Stimulated activated naive CD8-positive, alpha-beta T cell treated with anti-CD3 and anti-CD28 coated beads, Interleukin-15, Interleukin-2, amounts not matched to agents 100 U/mL and 50 U/mL, for 24 hours (primary cell): ENCODE measurements at places on chromosomes 7 and 10.

- peak; percentile 31 for DNase-seq
Observed at GRCh38 chr7:138865843-138866242, 67.8 kb upstream of the ATP6V0A4 start.

- DNase-seq: no peak
Observed at GRCh38 chr10:85067955-85068354, 739.6 kb downstream of the CCSER2 start.

GRCh38 chr10:13809427-13809826, 222.7 kb downstream of the PRPF18 start:
- DNase-seq: no peak

DNA sequence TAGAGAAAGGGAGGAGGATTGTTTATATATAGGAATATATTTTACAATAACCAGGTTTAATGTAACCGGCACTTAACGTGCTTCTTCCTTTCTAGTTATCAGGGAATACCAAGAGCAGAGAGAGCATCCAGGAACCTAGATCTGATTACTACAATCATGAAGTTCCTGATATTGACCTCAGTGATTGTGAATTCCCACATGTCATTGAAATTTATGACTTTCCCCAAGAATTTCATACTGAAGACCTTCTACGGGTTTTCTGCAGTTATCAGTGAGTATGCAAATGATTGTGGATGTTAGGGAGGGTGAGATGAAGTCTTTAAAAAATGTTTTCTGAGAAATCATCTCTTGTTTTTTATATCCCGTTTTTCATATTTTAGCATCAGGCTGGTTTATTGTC, 36.6 kb downstream of the LOXL4 start:
- no peak for DNase-seq

GRCh38 chr7:29017713-29018112, 59.6 kb upstream of the TRIL start:
- no peak for DNase-seq

- no peak for DNase-seq
Observed at GRCh38 chr7:147937428-147937827, 653.1 kb upstream of the C7orf33 start.

DNA sequence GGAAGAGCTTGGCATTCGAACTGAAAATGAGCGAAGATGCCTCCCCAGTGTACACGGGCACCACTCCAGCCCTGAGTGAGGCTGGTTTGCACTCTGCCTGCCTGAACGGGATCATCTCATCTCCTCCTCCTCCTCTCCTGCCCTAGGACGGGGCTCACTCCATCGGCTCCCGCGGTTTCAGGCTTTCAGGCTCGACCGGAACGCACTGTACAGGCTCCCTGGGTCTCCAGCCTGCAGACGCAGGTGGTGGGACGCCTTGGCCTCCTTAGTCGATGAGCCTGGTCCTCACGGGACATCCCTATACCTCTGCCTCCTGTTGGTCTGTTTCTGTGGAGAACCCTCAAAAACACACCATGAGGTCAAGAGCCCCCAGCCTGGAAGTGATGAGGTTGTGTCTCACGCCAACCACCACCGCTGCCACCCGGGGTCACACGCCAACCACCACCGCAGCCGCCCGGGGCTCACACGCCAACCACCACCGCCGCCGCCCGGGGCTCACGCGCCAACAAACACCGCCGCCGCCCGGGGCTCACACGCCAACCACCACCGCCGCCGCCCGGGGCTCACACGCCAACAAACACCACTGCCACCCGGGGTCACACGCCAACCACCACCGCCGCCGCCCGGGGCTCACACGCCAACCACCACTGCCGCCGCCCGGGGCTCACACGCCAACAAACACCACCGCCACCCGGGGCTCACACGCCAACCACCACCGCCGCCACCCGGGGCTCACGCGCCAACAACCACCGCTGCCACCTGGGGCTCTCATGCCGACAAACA, 56.3 kb downstream of the FOXL3 start:
- no peak for DNase-seq

GRCh38 chr10:128625926-128626325, 499.7 kb upstream of the MKI67 start:
- DNase-seq: no peak

DNA sequence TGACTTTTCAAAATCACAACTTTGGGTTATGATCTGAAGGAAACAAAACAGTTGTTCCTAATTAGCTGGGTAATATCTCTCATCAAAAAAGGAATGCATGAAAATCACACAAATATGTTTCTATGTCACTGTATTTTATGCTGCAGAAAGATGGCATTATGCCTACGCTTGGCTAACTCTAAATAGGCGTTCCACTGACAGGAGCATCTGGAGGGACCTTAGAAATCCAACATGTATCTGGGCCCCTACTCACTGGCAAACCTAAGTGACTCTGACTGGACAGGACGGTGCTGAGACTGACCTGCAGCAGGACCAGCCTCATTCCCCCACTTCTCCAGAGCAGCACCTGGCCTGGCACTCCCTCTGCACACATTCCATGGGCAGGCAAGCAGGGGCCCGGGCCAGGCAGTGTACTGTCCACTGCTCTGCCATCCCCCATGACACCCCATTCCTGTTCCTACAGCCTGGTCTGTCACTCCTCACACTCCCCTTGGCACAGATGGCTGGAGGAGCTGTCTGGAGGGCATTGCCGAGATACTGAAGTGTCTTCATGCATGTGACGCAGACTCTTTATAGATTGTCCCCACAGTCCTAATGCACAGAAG, 2.6 kb upstream of the MYL7 start:
- DNase-seq: no peak

- DNase-seq: no peak
Observed at GRCh38 chr7:107045980-107046379, 1.5 kb downstream of the PRKAR2B start.

- no peak for DNase-seq
Observed at GRCh38 chr7:108839076-108839475, 269.4 kb downstream of the DNAJB9 start.

- DNase-seq: peak; percentile 17
Observed at GRCh38 chr10:61961278-61961677, 59.8 kb downstream of the ARID5B start.

DNA sequence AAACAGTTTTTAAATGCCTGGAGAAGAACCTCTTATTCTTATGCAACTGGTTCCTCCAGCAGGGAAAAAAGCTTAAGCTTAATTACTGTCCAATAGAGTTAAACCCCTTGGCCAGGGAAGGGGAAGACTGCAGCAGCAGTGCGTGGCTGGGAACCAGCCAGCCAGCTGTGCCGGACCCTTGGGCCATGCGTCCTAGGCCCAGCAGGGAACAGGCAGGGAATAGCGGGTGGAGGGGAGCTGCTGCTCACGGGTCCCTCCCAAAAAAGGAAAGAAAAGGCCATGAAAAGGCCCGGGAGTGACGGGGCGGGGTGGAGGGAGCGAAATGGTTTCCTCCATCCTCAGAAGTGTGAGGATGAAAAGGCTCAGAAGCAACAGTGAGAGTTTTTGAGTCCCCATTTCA, 35.2 kb upstream of the HECW1 start:
- no peak for DNase-seq

DNA sequence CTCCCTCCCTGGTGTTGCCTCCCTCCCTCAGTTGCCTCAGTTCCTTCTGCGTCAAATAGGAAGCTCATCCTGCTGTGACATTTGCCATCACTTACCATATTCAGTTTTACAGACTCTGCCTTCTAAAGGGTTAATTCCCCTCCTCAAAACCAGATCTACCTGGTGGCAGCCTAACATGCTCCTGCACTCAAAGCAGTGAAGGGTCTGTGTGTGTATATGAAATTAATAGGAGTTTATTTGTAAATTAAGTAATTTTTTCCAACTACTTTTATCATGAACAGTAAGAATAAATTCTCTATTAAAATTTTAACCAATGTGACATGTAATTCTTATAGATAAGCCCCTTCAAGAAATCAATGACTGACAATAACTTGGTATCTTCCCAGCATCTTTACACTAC, 158.6 kb upstream of the INSYN2A start:
- DNase-seq: no peak

DNA sequence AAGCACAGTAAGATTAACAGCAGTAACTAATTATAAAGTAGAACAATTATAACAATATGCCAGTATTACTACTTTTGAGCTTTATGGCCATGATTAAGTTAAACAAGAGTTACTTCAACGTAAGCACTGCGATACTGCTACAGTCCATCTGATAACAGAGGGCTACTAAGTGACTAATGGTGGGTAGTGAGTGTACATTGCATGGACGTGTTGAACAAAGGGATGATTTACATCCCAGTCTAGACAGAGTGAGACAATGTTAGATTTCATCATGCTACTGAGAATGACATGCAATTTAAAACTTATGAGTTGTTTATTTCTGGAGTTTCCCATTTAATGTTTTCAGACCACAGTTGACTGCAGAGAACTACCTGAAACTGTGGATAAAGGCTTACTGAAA, 45.6 kb downstream of the TPST1 start:
- DNase-seq: no peak

DNA sequence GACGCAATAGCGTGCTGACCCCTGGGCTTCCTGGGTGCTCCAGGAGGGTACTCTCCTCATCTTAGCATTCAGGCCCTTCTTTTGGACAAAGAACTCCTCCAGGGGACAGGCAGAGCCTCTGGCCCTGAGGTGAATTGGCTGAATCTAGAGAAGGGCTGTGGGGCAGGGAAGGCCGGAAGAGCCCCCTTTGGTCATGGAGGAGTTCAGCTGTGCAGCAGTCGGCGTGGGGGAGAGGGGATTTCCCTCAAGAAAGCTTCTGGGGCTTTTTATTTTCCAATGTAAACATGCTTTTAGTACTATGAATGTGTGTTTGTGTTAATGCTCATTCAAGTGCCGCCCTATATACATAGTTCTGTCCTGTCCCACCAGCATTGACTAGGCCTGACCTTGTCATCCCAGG, 38.8 kb downstream of the FIGNL1 start:
- DNase-seq: no peak

- DNase-seq: no peak
Observed at GRCh38 chr7:29619848-29620555, 56.4 kb downstream of the PRR15 start.

- DNase-seq: no peak
Observed at GRCh38 chr10:21208666-21209316, 311.7 kb upstream of the NEBL start.

- no peak for DNase-seq
Observed at GRCh38 chr10:114537736-114538135, 120.3 kb downstream of the ABLIM1 start.

GRCh38 chr10:126504063-126504760, 115.9 kb upstream of the ADAM12 start:
- DNase-seq: no peak

- DNase-seq: no peak
Observed at GRCh38 chr7:80147543-80148391, 13.1 kb downstream of the GNAI1 start.

DNA sequence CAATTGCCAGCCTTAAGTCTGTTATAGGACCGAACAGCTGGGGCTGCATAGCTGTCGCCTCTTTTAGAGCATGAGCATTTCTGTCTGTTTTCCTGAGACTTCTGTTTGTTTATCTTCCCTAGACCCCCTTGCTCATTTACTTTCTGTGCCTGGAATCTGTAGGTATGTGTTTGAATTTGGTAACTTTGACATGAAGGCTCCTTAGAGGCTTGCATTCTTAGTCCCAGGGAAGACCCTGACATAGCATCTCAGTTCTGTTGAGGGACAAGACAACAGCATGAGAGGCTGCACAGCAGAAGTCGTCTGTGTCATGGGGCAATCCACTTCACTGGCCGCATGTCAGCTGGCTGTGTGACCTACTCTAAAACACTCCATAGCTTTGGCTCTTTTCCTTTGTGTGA, 58.7 kb downstream of the KLHDC10 start:
- no peak for DNase-seq

GRCh38 chr7:73432676-73433075, 902 bp upstream of the FZD9 start:
- DNase-seq: no peak

DNA sequence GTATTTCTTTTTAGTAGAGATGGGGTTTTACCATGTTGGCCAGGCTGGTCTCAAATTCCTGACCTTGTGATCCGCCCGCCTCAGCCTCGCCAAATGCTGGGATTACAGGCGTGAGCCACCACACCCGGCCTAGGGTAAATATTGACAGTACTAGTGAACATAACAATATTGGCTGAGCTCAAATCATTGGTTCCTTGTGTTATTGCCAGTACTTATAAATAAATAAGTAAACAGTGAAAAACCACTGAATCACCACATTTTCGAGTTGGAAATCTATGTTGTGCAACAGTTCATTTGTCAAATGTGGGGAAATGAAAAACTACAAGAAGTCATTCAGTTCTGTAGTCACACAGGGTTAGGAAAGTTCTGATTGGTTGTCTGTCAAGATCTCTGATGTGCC, 15.8 kb downstream of the RPP30 start:
- DNase-seq: no peak

DNA sequence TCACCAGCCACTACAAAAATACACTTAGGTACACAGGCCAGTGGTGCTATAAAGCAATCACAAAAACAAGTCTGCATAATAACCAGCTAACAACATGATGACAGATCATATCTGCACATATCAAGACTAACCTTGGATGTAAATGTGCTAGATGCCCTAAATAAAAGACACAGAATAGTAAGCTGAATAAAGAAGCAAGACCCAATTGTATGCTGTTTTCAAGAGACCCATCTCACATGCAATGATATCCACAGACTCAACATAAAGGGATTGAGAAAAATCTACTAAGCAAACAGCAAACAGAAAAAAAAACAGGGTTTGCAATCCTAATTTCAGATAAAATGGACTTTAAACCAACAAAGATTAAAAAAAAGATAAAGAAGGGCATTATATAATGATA, 505.4 kb upstream of the FZD8 start:
- no peak for DNase-seq

GRCh38 chr7:48074204-48074654, 14.8 kb upstream of the UPP1 start:
- DNase-seq: no peak

- DNase-seq: no peak
Observed at GRCh38 chr10:104488439-104488832, 134.8 kb downstream of the CFAP58 start.

DNA sequence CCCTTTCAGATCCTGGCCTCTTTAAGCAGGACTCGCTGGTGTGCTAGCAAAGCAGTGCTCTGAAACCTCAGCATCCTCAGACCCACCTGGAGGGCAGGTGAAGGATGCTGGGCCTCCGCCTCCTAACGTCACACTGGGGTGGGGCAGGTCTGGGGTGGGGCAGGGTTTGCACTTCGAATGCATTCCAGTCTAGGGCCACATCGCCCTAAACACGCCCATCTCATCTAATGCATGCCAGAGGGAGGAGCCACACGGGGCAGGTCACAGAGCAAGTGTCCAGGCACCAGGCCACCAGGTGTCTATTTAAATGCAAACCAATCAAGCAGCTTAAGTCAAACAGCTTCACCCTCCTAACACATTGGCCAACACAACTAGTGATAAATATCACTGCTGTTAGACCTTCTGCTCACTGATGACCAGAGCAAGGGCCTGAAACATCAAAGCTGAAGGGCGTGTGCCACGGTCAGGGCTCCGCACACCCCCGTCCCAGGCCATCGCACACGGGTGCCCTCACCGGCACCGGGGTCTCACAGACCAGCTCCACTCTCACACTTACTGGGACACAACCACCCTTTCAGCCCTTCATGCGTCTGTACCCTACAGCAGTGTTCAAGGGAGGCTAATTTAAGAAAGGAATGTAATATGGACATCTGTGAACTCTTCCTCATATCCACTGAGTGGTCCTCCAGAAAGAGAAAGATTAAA, 47.1 kb downstream of the DIP2C start:
- no peak for DNase-seq
